ENCODE measurements at places on chromosomes 1 and 21.

DNA sequence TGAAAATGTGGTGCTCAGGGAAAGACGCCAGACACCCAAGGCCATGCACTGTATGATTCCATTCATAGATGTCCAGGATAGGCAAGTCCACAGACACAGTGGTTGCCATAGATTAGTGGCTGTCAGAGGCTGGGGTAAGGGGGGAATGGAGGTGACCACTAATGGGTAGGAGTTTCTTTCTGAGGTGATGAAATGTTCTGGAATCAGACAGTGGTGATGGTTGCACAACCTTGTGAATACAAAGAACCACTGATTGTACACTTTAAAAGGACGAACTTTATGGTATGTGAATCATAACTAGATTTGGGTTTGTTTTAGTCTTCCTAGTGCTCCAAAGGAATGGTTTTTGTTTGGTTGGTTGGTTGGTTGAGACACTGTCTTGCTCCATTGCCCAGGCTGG lies 51.7 kb downstream of the PRAMEF20 start:
- no peak for DNase-seq

DNA sequence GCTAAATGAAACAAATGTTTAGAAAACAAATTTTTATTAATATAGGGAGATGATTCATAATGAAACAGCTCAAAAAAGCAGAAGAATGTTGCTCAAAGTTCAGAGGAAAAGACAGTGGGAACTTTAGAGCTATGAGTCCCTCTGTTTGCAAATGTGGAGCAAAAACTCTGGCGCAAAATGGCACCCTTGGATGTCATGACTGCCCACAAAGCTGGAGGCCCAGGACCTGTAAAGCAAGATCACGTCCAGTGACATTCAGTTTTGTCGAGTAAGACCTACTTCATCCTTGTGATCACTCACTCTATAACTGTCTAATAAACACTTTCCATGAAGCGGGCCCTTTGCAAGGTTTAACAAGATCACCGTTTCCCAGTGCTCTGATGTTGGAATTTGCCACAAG lies 9.1 kb upstream of the EXO1 start:
- no peak for DNase-seq

DNA sequence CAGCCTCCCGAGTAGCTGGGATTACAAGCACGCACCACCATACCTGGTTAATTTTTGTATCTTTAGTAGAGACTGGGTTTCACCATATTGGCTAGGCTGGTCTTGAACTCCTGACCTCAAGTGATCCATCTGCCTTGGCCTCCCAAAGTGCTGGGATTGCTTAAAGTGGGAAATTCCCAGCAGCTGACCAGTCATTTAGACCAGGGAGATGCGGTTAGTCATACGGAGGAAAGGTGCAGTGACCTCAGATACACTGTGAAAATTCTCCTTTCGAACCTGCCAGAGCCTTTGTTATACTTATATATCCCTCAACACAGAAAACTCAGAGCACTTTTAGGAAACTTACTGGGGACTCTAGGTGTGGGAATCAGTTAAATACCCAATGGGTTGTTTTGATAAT lies 39.6 kb downstream of the MAP10 start:
- DNase-seq = no peak

DNA sequence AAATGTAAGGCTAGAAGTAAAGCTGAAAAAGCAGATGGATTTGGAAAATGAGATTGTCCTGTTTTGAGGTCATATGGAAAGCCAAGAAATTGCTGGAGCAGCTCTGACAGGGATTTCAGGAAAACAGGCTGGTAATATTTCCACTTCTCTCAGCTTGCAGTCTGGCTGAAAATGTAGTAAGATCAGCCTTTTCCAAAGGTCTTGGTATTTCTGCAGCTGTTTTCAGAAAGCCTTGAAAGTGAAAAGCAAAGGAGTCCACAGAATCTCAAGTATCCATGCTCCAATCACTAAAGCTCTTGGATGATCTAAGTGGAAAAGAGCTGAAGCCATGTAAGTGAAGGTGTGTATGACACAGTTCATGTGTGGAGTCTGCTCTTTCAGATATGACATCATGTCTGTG lies 41.6 kb upstream of the APOBEC4 start:
- DNase-seq = no peak

DNA sequence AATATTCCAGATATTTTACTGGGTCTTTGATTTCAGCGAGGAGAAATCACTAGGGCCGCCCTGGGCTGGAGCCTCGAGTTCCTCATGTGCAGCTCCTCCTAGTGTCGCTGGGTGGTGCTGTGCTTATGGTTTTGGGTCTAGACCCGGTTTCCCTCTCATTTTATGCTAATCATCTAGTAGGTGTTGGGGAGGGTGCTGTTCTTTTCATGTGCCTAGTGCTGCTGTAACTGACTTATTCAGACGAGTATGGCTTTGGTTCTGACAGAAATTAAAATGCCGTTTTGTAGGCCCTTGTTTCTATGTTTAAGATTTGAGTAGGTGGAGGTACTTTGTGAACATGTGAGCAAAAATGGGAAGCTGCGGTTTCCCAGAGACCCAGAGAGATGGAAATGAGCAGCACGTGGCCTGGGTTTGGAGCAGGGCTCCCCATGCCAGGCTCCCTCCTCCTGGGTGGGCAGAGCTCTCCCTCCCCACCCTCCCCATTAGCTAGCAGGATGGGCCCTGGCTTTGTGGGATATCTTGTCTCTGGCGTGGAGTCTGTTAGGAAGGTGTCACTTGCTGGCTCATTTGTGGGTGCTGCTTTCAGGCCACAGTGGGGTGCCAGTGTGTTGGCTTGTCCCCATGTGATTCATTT lies 74.0 kb upstream of the GPR88 start:
- peak; percentile 46 for DNase-seq

DNA sequence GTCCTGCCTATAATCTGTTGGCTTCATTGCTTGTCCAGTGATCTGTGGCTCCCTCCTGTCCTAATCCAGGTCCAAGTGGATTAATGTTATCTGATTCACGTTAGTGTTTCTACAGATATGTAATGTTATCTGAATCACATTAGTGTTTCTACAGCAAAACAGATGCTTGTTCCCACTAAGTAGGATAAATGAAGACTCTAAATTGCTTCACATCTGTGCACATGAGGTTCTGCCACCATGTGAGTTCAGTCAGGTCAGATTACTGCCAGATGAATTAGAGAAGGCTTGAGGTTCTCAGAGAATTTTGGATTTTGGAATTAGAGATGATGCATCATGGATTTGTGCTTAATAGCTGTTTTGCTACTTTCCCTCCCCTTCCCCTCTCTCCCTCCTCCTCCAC lies 13.2 kb downstream of the DISC1 start:
- no peak for DNase-seq

- DNase-seq = no peak
Observed at GRCh38 chr1:57788313-57788712, 364.5 kb upstream of the DAB1 start.

DNA sequence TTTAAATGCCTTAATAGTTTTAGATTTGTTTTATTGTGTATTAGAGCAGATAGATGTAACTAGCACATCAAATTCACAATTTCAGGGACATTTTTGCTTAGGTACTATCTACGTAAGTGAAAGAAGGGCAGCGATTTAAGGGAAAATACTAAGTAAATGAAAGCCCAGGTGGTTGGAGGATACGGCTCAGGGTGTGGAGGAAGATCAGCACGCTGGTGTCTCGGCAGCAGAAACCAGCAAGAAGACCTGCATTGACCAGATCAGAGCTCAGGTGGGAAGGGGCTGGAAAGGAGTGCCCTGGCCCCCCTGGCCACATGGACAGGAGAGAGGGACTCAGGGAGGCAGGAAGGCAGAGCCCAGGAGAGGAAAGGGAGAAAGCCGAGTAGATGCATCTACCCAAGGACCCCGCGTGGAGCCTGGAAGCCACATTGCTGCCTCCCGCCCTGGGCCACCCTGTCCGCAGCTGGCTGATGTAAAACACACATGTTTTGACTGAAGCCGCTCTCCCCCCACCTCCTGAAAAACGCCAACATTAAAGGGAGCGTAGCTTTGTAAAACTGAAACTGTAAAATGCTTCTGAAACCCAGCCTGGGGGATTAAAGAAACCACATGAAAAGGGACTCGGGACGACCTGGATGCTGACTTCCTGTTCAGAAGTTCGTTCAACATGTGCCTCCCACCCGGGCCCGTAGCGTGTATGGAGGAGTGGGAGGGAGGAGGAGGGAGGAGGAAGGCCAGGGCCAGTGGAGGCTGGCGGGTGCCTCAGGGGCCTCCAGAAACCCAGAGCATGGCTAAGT lies 72.6 kb upstream of the TARDBP start:
- DNase-seq = no peak

DNA sequence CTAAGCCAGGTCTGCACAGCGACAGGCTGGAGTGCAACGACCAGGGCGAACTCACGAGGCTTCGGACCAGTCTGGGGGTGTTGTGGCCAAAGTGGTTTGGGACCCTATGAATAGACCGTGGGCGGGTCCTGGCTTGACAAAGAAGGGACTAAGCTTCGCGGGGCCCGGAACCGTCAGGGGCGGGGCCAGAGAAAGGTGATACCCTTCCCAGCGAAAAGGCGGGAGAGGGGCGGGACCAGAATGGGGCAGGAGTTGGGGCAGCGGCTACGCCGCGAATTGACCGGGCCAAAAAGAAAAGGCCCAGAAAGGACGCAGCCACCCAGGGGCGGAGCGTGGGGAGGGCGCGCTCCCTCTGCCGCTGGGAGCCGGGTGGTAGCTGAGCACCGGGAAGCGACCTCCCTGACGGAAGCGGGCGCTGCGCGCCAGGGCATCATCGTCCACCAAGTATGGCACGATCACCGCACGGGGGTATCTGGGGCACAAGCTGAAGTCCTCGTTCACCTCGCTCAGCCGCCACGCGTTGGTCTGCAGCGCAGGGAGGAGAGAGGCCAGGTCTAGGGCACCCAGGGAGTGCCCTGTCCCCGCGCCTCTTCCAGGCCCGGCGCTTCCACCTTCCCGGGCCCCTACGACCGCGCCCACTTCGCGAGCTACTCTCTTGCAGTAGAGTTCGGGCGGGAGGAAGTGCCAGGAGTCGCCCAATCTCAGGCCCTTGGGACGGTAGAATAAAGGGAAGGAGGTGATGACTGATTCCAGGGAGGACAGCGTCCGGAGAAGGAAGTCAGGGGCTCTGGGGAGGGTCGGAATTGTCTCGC lies 6.7 kb upstream of the FAM167B start:
- DNase-seq = no peak

DNA sequence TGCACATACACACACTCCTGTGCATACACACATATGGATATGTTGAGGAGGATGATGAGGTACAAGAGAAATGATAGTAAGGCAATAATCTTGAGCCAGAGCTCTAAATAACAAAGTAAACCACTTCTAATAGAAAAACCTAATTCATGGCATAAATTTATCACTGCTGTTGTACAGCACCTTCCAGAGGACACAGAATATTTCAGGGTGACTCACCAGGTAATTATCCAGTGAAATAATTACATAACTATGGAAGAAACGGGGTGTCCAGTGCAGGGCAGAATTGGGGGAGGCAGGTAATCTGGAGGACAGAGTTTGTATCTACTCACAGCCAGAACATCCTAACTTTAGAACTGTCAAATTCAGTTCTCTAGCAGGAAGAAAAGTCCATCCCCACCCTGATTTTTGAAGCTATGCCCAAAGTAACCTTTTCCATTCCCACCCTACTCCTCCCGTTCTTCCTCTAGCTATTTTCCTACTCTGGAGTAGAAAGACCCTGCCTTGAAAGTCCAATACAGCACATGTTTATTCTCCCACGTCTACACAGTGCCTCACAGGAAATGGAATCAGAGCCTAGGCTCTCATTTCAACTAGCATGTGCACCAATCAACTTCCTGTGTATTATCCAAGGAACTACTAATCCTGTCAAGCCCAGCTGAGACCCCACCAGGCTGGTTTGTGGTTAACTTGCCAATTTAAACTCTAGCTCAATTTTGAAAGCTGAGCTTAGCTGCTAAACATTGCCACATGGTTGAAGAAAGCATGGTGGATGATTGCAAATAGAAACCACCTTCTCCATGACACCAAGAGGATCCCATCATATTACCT lies 96.6 kb downstream of the PTPN14 start:
- DNase-seq = peak; percentile 34

GRCh38 chr1:116075990-116076389 lies 35.2 kb upstream of the MAB21L3 start:
- DNase-seq = no peak

- DNase-seq = no peak
Observed at GRCh38 chr1:224489534-224490365, 55.2 kb upstream of the WDR26 start.

DNA sequence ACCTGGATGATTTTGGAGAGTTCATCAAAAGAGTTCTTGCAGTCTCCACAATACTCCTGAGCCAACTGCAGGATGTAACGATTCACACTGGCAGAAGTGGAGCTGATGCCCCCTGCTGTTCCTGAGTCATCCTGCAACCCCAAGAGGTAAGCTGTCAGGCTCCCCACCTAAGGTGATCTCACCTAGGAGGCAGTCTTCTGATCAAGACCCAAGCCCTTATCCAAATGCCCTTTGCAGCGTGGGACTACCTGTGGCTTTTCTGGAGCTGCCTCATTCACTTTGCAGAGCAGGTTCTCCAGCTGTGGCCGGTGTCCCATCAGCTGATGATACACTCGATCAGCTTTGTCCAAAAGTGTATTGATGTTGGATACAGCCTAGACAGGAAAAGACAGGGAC lies 96.4 kb downstream of the UBR4 start:
- no peak for DNase-seq

- DNase-seq = no peak
Observed at GRCh38 chr1:21754583-21754982, 28.4 kb downstream of the USP48 start.

GRCh38 chr1:14149431-14149830 lies 449.1 kb upstream of the KAZN start:
- DNase-seq = no peak

DNA sequence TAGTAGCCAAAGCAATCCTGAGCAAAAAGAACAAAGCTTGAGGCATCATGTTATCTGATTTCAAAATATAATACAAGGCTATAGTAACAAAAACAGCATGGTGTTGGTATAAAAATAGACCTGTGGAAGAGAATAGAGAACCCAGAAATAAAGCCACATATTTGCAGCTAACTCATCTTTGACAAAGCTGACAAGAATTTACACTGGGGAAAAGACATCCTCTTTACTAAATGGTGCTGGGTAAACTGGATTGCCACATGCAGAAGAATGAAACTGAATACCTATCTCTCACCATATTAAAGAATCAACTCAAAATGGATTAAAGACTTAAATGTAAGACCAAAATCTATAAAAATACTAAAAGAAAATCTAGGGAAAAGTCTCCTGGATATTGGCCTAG lies 59.5 kb upstream of the CD55 start:
- no peak for DNase-seq

GRCh38 chr1:58884706-58885661 lies 101.1 kb upstream of the JUN start:
- no peak for DNase-seq

DNA sequence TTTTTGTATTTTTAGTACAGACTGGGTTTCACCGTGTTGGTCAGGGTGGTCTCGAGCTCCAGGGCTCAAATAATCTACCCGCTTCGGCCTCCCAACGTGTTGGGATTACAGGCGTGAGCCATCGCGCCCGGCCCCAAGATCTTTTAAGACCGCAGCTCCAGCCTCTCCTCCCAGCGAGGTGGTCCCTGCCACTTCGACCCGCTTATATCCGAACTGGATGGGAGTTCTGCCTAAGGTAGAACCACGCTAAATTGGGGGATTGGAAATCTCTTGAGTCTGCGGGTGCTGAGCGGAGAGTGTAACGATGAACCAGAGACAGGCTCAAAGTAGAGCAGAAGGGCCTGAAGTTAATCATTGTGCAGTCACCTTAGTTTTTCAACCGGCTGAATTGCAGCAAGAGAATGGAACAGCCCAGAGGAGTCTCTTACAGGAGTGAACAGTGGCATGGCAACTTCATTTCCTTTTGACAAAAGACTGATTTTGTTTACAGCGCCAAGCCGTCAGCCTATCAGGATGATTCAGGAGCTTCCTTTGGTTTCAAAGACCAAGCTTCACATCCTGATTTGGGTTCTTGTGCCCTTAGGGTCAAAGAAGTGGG lies 726 bp upstream of the CYB5R1 start:
- no peak for DNase-seq

GRCh38 chr1:9706178-9706577 lies 54.6 kb downstream of the PIK3CD start:
- DNase-seq = no peak
